Hematopoietic multipotent progenitor cell treated with erythropoietin and hydrocortisone succinate and interleukin-3 and kit ligand, for 6 days (in vitro differentiated cells): ENCODE measurements at places on chromosomes 16 and 17.

GRCh38 chr17:31834448-31834847, 24.6 kb downstream of the COPRS start:
- DNase-seq, result peak; percentile 33

DNA sequence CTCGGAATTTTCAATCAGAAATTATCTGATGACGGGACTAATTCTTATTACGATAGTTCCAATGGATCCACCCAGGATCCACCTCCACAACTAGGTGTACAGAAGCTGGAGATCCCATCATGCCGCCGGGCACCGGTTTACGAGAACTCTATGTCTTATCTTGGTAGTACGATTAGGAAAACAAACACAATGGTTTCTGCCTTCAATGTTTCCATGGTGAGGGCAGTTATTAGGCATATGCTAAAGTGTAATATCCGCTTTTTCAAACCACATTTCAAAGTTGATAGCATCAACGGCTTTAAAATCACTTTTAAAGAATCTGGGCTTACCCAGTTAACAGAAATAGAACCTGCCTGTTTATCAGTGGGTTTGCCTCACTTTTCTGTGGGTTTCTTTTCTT, 705.7 kb downstream of the MAF start:
- DNase-seq, result no peak

GRCh38 chr16:85613604-85614337, 649 bp downstream of the GSE1 start:
- DNase-seq, result peak; percentile 93

GRCh38 chr16:1991588-1991947, 1.8 kb downstream of the SYNGR3 start:
- DNase-seq, result no peak

DNA sequence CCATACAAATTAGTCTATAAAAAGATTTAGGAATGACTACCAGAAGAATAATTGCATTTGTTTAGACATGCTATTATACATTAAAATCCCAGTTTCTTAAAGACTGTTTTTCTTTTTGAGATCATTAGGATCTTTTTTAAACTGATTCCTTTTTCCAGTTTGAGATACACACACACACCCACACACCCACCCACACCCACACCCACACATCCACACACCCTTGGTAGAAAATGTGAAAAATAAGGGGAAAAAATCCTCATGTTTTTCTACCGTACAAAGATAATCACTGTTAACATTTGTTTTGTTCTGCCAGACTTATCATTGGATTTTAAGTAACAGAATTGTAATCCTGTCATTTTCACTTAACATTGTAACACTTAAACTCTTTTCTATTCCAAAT, 27.1 kb upstream of the ABCC11 start:
- DNase-seq, result no peak
